ENCODE measurements at places on chromosomes 5 and 9.

- DNase-seq: no peak
Observed at GRCh38 chr9:135789838-135790291, 87.9 kb downstream of the KCNT1 start.

GRCh38 chr5:125987677-125988255 lies 435.4 kb upstream of the GRAMD2B start:
- no peak for DNase-seq

GRCh38 chr9:78622126-78622525 lies 325.2 kb downstream of the PSAT1 start:
- no peak for DNase-seq

DNA sequence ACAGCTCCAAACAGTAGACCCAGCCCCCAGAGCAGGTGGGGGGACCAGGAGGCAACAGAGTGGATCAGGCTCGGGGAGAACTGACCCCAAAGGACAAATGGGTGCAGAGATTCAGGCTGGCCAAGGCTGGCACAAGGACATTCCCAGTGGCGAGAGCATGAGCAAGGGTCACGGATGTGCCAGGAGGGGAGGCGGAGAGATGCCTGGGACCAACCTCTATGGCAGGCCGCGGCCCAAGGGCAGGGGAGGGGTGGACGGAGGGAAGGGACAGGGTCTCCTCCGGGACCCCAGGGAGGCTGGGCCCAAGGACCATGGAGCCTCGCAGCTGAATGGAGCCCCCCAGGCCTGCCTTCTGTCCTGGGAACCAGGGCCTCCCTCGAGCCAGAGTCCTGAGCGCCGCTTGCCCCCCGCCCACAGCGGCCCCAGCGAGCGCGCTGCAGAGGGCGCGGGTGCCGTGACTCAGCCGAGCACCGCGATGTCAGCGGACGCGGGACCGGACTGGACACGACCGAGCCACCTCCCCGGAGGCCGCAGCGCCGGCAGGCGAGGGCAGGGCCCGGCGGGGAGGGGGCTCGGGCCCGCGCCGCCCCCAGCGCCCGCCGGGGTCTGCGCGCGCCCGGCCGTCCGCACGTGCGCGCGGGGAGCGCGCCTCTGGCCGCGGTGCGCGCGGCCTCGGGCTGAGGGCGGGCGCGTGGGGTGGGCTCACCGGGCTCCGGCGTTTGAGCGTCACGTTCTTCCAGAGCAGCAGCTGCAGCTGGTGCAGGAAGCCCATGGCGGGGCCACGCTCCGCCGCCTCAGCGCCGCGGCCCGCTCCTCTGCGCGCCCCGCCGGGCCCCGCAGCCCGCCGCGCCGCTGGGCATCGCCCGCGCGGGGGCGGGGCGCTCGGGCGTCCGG lies at the start of gene ABCA2:
Gene ABCA2, minus strand, starts transcription at position 869 of the 894 bp plus-strand sequence. Its CDS starts 97 bp downstream, at position 772.
- no peak for DNase-seq

DNA sequence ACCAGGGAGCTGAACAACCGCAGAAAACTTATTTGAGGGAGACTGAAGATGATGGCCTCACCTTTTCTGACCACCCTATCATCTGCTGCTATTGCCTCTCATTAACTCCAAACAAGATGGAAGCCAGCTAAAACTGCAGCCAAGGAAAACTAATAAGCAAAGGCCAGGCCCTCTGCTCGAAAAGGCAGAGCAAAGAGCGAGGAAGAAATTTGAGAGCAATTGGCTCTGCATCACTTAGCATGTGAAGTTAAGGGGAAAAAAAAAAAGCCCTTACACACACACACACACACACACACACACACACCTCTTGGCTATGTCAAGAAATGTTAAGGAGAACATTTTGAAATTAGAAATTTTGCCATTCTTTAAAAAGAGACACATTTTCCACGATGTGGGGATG lies 228.1 kb upstream of the CYLC2 start:
- no peak for DNase-seq

DNA sequence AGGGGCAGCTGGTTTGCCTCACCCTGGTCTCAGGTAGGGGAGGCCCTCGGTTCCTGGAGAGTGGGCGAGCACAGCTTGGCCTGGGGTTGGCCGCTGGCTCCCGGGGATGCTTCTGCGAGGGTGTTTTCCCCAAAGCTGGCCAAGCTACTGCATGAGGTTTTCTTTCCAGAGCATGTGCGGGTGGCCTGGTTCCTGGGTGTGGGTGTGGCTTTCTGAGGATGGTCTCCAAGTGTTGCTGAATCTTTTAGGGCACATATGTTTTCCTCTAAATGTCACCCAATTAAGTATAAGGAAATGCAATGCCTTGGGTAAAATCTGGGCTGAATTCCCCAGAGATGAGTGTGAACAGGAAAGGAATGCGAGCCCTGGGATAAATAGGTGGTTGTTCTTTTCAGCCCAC lies 115.8 kb upstream of the ICE1 start:
- peak; percentile 22 for DNase-seq

GRCh38 chr9:33687779-33688178 lies 107.6 kb upstream of the PRSS3 start:
- no peak for DNase-seq

DNA sequence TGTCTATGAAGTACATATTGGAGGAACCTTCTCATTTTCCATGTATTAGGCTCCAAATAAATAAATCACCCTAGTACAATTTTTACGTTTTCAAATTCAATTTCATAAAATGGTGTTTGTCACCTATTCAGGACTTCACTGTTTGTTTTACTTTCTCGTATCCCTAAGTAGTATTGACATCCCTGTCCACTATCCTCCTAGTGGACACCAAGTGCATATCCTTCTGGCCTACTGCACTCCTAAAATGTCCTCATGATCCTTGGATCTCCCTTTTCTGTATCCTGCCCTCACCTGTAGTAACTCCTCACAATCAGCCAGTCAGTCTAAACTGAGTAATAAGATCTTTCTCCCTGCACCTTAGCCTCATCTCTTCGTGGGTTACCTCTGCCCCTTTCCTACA lies 539.9 kb downstream of the DMRTA1 start:
- no peak for DNase-seq

DNA sequence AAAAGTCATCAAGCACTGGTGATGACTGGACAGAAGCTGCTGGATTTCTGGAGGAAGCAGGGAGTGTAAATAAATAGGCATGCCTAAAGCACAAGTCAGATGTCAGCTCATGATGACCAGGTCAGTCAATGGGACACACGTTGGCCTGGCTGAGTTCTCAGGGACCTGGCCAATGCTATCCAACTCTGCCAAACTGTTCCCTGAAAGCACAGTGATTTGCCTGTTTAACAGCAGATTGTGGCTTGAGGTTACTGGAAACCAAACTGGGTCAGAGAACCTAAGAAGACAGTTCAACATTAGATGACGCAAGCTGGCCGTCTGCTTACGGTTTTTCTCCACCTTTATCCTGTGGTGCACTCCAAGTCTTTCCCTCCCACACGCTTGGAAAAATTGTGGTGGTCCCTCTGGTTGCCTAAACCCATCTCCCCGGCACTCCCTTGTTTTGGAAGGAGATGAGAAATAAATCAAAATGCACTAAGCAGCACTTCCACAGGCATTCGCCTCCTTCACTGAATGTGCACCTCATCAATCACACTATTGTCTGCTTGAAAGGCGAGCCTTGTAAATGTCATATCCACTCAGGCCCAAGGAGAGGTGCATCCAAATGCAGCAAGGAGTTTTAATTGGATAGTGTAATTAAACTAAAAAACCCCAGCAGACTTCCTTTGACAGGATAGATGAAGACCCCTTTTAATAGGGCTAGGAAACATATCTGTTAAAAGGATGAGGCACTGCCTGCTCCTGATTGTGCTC lies 199.4 kb downstream of the GAPVD1 start:
- DNase-seq: peak; percentile 85

- DNase-seq: peak; percentile 30
Observed at GRCh38 chr9:35847792-35848572, 19.0 kb downstream of the TMEM8B start.

DNA sequence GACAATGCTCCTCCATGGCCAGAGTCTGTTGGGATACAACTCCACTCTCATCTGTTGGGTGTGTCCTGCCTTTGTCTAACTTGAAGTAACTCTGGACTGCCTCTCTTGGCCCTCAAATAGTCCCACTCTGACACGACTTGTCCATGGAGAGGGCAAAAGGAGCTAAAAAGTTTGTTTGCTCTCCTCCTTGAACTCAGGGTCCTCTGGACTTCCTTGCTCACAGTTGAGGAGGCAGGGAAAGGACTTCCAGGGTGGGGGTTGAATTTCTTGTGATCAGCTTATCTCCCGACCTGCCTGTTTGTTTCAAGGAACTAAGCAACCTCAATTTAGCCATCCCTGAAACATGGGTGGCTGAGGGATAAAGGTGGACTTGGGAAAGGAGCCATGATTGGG lies 11.7 kb downstream of the DNAJB5 start:
- no peak for DNase-seq

DNA sequence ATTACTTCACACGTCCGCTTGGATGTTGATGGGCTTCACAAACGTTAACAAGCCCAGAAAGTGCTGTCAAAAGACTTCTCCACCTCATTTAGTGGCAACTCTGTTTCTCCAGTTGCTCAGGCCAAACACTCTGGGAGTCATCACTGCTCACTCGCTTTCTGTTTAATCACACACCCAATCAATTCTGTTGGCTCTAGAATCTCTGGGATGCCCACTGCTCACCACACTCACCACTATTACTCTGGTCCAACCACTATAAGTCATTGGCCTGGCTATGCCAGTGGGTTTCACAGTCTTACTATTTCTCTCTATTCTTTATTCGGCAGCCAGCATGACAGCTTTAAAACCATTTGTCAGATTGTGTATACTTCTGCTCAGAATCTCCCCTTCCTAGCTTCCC lies 163.5 kb downstream of the KDM4C start:
- no peak for DNase-seq

GRCh38 chr5:93189707-93190120 lies 391.3 kb downstream of the NR2F1-AS1 start:
- peak; percentile 57 for DNase-seq

DNA sequence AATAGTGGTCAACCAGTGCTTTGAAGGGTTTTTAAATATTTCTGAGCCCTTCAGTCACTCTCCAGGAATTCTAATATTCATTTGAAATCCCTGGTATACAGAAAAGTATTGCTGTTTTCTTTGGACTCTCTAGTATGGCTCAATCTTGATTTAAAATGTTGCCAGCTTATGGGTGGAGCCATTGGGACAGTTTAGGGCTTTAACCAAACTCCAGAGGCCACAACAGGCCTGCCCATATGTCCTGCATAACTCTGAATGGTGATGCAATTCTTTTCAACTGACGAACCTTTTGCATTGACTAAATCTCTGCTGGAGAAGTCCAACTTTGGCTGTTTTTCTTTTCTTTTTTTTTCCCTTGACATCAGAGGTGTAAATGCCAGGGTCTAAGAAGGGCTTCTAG lies 10.3 kb upstream of the ANKHD1 start:
- DNase-seq: peak; percentile 87

GRCh38 chr5:91123291-91123690 lies 259.8 kb downstream of the ARRDC3 start:
- DNase-seq: no peak

DNA sequence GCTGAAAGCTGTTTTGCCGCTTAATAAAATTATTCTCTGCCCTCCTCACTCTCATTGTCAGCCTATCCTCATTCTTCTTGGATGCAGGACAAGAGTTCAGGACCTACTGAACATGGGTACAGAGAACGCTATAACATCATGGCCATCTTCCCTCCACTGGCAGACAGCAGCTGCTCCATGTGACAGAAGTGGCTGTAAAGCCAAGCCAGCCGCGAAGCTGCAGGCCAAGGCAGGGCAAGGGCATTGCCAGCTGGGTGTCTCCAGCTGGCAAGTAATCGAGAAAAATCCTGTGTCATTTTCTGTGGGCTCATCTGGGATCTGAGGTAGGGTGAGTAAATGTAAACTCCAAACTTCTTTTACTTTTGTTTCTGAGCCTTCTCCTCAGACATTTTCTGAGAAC lies 84.8 kb downstream of the SLC25A46 start:
- no peak for DNase-seq

DNA sequence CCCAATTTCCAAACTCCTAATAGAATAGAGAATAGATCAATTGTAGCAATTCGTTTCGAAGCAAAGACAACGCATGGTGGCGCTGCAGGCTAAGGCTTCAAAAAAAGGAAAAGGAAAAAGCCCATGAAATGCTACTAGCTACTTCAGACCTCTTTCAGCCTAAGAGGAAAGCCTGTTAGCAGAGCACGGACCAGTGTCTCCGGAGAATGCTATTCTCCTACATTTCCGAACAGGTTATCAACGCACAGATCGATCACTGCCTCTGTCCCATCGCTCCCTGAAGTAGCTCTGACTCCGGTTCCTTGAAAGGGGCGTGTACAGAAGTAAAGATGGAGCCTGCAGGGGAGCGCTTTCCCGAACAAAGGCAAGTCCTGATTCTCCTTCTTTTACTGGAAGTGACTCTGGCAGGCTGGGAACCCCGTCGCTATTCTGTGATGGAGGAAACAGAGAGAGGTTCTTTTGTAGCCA lies at the start of gene PCDHB15:
Gene PCDHB15, plus strand, starts transcription at position 146 of the 468 bp plus-strand sequence. Its CDS starts 184 bp downstream, at position 330.
- DNase-seq: no peak

DNA sequence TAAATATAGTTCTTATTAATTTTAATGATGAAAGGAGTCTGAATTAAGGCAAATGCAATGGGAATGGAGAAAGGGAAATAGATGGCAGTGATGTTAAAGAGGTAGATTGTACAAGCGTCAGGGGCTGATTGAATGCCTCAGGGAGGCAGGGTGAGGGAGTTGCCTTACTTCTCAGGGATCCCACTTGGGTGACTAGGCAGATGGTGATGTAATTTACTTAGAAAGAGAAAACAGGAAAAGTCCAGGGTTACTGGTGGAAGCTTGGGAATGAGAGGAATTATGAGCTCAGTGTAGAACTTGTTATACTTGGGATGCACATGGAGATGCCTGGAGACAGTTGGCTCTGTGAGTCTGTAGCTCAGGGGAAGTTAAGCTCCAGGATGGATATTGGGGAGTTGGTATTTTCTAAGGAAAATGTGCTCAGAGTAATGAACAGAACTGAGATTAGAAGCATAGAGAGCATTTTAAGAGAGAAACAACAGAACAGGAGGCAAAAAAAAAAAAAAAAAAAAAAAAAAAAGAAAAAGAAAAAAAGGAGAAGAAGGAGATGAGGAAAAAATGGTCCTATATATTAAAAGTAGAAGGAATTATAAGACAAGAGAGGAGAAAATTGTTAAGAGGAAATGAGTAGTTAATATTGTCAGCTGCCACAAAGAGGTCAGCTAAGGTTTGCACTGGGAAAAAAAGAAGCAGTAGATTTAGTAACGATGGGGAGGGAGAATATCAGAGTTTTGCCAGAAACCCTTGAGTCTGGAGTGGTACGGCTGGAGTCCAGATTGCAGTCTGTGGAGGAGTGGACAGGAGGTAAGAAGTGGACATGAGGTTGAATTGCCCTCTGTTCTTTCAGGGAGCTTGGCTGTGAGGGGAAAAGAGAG lies 88.0 kb upstream of the ELL2 start:
- no peak for DNase-seq

DNA sequence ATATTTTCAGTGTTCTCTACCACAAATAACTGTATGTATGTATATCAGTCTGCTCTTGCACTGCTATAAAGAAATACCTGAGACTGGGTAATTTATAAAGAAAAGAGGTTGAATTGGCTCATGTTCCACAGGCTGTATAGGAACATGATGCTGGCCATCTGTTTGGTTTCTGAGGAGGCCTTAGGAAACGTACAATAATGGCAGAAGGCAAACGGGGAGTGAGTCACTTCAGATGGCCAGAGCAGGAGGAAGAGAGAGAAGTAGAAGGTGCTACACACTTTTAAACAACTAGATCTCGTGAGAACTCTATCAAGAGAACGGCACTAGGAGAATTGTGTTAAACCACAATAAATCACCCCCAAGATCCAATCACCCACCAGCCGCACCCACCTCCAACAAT lies 121.7 kb downstream of the ADAMTS6 start:
- DNase-seq: no peak

- no peak for DNase-seq
Observed at GRCh38 chr9:8823131-8823895, 1023.7 kb upstream of the DMAC1 start.

GRCh38 chr5:94775088-94775487 lies 156.6 kb downstream of the SLF1 start:
- no peak for DNase-seq

Data from fibroblast of gingiva (primary cell).